Left kidney (tissue), 8 donors: ENCODE measurements at places on chromosomes 5 and 9.

DNA sequence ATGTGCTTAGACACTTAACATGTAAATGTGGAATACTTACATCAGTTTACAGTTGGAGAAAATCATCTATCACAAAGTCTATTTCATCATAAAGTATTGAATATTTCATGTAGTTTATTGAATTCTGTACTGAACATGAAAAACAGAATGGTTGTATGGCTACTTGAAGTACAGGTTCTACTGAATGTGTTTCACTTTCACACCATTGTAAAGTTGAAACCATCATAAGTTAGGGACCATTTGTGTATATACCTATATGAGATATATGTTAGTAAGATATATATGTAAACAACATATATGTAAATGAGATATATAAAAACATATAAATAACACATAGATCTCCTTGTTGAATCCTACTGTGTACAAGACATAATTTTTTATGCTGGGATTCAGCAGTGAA, 63.0 kb upstream of the TAF11L2 start:
- DNase-seq, result no peak

GRCh38 chr5:150274811-150275210, 14.8 kb downstream of the CAMK2A start:
- DNase-seq, result no peak

- no peak for DNase-seq
Observed at GRCh38 chr5:141412854-141413539, at the start of gene PCDHGA10. Gene PCDHGA10, plus strand, starts transcription at chr5:141412987. Its CDS starts 189 bp downstream, at chr5:141413176.

DNA sequence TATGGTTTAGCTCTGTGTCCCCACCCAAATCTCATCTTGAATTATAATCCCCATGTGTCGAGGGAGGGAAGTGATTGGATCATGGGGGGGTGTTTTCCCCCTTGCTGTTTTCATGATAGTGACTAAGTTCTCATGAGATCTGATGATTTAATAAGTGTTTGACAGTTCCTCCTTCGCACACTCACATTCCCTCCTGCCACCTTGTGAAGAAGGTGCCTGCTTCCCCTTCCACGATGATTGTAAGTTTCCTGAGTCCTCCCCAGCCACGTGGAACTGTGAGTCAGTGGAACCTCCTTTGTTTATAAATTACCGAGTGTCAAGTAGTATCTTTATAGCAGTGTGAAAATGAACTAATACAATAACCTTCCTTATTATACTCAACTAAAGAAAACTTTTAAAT, 24.3 kb upstream of the TEX10 start:
- DNase-seq, result no peak

DNA sequence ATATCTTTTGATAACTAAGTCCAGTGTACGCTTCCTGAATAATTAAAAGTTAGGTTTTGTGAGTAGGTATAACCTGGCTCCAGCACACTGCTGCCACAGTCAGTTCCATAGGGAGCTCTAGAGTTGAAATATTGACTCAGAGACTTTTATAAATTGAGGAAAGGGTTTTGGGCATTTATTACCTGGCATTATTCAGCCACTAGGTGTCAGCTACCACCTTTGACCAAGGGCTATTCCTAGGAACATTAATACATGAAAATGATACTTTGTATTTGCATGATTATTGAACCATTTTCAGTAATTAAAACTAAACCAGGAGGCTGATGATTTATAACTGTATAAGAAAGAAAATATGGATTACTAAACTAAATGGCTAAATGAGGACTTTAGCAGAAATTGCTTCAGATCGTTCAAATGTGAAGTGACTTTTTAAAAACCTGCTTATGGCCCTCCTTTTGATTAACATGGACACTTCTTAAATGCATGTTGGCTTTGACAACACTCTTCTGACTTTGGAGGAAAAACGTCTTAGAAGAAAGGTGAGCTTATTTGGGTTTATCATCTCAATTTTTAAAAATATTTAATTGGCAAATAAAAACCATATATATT, 83.0 kb downstream of the SMC2 start:
- peak; percentile 1 for DNase-seq
